Upper lobe of left lung (tissue), 6 donors: ENCODE measurements at places on chromosomes 1 and 21. TPM values are rescaled to one million over a fixed set of nuclear protein-coding genes. Genes with fewer than 3 reads are reported as not detected.

Gene IL23R
- total RNA-seq: 0.79 TPM

Gene SELENBP1
- total RNA-seq: 241 TPM

Gene KCNJ15
- total RNA-seq: 69.2 TPM

Gene STYXL2
- total RNA-seq: not detected

Gene MEX3A
- total RNA-seq: 1.0 TPM

Gene LAMB3
- total RNA-seq: 70.0 TPM

Gene LRRN2
- 3.8 TPM for total RNA-seq

DNA sequence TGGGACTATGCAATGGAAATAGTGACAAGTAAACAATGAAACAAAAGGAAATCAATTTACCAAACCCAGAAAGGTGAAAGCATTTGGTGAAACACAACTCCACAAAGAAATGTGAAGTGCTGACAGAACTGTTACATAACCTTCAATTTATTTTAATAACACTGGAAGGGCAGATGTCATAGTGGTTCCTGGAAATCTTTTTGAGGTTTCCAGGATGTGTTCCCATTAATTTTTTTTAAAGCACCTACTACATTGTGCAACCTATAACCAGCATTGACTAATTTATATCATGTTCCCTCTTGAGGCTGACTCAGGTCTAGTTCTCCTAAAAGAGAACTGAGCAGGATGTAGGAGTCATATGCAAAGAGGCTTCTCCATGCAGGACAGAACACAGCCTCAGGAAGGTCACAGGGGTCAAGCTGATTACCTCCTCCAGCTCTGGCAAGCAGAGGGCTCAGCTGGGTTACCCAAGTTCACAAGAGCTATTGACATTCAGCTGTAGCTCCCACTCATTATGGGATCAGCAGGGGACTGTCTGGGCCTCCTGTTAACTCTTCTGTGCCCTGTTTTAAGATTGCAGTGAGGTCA lies 157.1 kb upstream of the NRIP1 start:
- H3K27ac ChIP-seq: no peak overlapping the region
- DNase-seq: no peak
- no peaks in the 10 kb centered on the region for H3K27me3 ChIP-seq
- no peaks in the 10 kb centered on the region for H3K36me3 ChIP-seq
- H3K4me1 ChIP-seq: peaks cover 28% of the 10 kb centered on the region

- no peaks in the 10 kb centered on the region for H3K27me3 ChIP-seq
- DNase-seq: no peak
- H3K27ac ChIP-seq: no peak overlapping the region
- no peaks in the 10 kb centered on the region for H3K4me1 ChIP-seq
Measured at GRCh38 chr1:238953448-238954010, 432.8 kb upstream of the CHRM3 start.

DNA sequence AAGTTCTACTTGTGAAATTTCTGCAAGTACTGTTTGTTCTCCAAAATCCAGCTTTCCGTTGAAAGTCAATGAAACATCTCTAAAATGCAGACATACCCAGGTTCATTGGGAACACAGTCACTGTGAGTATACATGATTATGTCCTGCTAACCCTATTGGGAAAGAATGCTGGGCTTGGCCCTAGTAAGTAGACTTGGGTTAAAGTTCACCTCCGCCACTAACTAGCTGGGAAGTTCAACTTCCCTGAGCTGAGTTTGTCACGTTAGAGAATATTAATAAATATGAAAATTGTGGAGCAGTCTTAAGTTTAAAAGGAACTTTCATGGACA lies 10.5 kb upstream of the PGD start:
- H3K27me3 ChIP-seq: no peaks in the 10 kb centered on the region
- H3K4me1 ChIP-seq: no peaks in the 10 kb centered on the region
- no peak for DNase-seq
- no peaks in the 10 kb centered on the region for H3K36me3 ChIP-seq
- peak overlapping the region; percentile 78 for H3K27ac ChIP-seq

DNA sequence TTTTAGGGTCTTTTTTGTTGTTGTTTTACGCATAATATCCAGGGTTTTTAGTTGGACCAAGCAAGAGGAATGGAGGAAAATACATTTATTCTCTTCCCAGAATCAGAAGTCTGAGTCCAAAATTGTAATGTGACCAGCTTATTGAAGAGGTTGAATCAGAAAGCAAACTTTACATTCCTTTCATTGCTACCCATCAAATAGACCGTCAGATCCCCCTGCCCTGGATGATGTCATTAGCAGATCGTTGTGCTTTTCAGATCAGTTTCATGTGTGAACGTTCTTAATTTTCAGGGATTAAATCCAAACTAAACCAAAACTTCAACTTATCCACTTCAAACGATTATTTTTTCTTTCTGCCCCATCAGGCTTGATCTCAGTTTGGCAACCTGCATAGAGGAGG lies 85.7 kb upstream of the NGF start:
- H3K27me3 ChIP-seq: no peaks in the 10 kb centered on the region
- no peak overlapping the region for H3K27ac ChIP-seq
- no peak overlapping the region for H3K4me3 ChIP-seq
- DNase-seq: no peak
- H3K36me3 ChIP-seq: no peaks in the 10 kb centered on the region

DNA sequence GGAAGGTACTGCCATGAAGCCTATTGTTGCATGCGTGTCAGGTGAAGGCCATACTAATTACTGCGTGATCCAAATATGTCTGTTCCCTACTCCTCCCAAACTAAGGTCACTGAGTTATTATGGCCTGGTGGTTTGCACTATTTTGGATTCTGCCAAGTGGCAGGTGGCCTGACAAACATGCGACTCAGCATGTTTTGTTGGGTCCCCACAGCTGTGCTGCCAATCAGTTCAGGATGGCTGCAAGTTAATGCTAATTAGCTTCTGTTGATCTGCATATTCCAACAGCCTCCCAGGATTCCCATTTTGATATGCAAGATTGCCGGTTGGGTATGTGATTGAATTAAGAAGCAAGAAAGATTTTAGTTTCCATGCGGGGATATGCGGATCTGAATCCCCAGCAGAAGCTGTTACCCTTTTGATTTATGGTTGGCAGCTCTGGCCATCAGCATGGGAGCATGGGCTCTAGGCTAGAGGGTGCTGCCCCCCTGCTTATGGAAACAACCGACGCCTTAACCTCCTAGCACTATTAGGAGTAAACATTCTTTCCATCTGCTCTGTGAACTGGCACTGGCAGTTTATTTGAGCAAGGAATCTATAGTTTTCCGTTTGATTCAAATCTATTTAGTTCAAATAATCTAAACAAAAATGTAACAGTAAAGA lies 429.8 kb upstream of the C1orf87 start:
- no peaks in the 10 kb centered on the region for H3K4me1 ChIP-seq
- H3K27ac ChIP-seq: no peak overlapping the region
- DNase-seq: no peak
- no peak overlapping the region for H3K4me3 ChIP-seq
- no peaks in the 10 kb centered on the region for H3K27me3 ChIP-seq
- H3K36me3 ChIP-seq: no peaks in the 10 kb centered on the region

GRCh38 chr1:159879977-159880376 lies 17.5 kb upstream of the VSIG8 start:
- DNase-seq: no peak
- no peak overlapping the region for H3K4me3 ChIP-seq
- H3K27ac ChIP-seq: no peak overlapping the region
- no peaks in the 10 kb centered on the region for H3K27me3 ChIP-seq
- H3K4me1 ChIP-seq: peaks cover 11% of the 10 kb centered on the region
- H3K36me3 ChIP-seq: no peaks in the 10 kb centered on the region

- H3K4me1 ChIP-seq: no peaks in the 10 kb centered on the region
- H3K27ac ChIP-seq: no peak overlapping the region
- H3K27me3 ChIP-seq: no peaks in the 10 kb centered on the region
Measured at GRCh38 chr1:95252422-95252821, 18.4 kb downstream of the RWDD3 start.

DNA sequence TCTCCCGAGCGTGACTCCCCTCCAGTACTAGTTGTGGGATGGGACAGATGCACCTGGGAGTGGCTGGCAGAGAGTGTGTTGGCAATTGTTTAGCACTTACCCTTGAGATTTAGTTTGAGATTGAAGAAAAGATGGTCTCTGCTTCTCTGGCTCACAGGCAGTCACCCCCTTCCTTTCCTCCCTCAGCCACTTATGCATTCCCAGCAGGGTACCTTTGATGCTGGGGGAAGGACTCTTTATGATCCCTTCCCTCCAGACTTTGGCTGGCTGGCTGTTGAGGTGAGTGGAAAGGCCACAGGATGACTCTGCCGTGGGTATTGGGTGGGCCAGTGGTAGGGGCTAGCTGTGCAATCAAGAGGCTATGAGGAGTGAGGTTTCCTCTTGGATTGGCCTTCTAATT lies 236.8 kb downstream of the CAMTA1 start:
- no peaks in the 10 kb centered on the region for H3K36me3 ChIP-seq
- H3K27me3 ChIP-seq: no peaks in the 10 kb centered on the region
- no peak for DNase-seq

GRCh38 chr1:28591708-28592320 lies at the start of gene RAB42:
Gene RAB42 (plus strand): TSS chr1:28592265. CDS start chr1:28592512, 247 bp downstream.
- no peaks in the 10 kb centered on the region for H3K27me3 ChIP-seq
- no peaks in the 10 kb centered on the region for H3K36me3 ChIP-seq
- peak within 1 kb of the TSS; percentile 42 for H3K27ac ChIP-seq

GRCh38 chr1:151846062-151846568 lies 6.5 kb upstream of the C2CD4D start:
- H3K4me3 ChIP-seq: no peak overlapping the region
- no peak for DNase-seq
- H3K27ac ChIP-seq: no peak overlapping the region
- no peaks in the 10 kb centered on the region for H3K4me1 ChIP-seq
- no peaks in the 10 kb centered on the region for H3K36me3 ChIP-seq

DNA sequence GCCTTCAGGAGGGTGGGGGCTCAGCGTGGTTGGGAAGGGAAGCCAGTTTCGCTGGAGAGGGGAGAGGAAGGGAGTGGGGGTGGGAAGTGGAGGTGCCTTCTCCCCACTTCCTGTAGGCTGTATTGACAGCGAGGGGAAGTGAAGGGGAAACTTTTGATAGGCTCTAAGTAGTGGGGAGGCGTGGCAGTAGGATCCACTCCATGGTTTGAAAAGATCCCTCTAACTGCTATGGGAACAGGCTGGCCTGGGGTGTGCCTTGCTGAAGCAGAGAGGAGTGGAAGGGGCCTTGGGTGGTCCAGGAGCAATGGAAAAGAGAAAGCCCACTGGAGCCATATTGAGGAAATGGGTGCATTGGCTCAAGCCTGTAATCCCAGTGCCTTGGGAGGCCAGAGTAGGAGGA lies 20.2 kb downstream of the C1orf115 start:
- no peak overlapping the region for H3K4me3 ChIP-seq
- H3K36me3 ChIP-seq: no peaks in the 10 kb centered on the region
- no peak for DNase-seq
- no peaks in the 10 kb centered on the region for H3K27me3 ChIP-seq

GRCh38 chr21:25638660-25639550 lies at the start of gene JAM2:
Gene JAM2 (plus strand): TSS chr21:25639258. CDS start chr21:25639822, 564 bp downstream.
- H3K4me3 ChIP-seq: peak within 1 kb of the TSS; percentile 62
- peak; percentile 22 for DNase-seq
- no peaks in the 10 kb centered on the region for H3K36me3 ChIP-seq
- peaks cover 16% of the 10 kb centered on the region for H3K4me1 ChIP-seq

DNA sequence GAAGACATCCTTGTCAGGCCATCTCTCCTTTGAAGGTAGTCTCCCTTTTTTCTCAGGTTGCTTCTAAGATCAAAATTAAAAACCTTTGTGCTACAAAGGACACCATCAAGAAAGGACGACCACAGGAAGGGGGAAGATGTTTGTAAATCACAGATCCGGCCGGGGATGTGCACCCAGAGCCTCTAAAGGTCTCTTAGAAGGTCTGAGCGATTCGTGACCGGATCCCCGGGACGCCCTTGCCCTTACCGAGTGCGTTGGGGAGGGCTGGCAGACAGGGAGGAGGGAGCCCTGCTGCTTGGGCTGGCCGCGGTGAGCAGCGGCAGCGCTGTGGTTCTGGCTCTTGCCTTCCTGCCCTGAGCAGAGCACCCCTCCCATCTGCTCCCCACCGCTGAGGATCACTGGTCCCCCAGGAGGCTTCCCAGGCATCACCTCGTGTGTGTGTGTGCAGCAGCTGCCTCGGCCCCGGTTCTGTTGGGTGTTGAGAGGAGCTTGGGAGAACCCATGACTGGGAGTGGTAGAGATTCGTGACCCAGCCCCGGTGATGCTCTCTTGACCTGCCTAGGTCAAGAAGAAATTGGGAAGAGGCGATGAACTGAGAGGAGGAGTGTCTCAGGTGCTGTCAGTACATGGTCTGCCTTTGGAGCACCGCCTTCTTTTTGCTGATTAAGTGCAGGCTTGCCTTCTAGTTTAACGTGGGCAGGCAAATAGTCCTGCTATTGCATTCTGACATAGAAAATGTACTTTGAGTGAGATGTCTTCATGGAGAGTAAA lies 34.5 kb downstream of the AGPAT3 start:
- no peaks in the 10 kb centered on the region for H3K27me3 ChIP-seq
- no peak overlapping the region for H3K27ac ChIP-seq
- no peak overlapping the region for H3K4me3 ChIP-seq
- H3K4me1 ChIP-seq: peaks cover 33% of the 10 kb centered on the region
